ENCODE measurements at places on chromosomes 11 and 22.

- DNase-seq, result no peak
Measured at GRCh38 chr11:109939166-109939810, 153.9 kb upstream of the ZC3H12C start.

GRCh38 chr11:10414181-10414580, 40.9 kb upstream of the AMPD3 start:
- DNase-seq, result no peak

DNA sequence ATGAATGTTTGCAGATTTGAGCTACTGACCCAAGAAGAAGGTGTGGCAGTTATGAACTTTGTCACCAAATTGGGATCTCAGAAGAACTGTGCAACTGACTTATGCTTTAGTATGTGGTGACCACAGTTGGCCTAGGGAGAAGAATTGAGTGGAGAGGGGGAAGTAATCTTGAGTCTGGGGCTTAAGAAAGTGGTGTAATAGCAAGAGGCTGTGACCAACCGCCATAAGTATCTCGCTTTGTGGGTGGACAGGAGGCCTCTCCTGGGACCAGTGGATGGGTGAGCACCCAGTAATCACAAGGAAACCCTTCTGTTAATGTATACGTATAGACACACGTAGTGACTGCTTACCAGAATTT, 12.7 kb upstream of the IL10RA start:
- DNase-seq, result no peak

- no peak for DNase-seq
Measured at GRCh38 chr22:23067023-23067650, 3.2 kb upstream of the GNAZ start.
